ENCODE measurements at places on chromosomes 5 and 9. TPM values are rescaled to one million over a fixed set of nuclear protein-coding genes. Genes with fewer than 3 reads are reported as not detected.

DNA sequence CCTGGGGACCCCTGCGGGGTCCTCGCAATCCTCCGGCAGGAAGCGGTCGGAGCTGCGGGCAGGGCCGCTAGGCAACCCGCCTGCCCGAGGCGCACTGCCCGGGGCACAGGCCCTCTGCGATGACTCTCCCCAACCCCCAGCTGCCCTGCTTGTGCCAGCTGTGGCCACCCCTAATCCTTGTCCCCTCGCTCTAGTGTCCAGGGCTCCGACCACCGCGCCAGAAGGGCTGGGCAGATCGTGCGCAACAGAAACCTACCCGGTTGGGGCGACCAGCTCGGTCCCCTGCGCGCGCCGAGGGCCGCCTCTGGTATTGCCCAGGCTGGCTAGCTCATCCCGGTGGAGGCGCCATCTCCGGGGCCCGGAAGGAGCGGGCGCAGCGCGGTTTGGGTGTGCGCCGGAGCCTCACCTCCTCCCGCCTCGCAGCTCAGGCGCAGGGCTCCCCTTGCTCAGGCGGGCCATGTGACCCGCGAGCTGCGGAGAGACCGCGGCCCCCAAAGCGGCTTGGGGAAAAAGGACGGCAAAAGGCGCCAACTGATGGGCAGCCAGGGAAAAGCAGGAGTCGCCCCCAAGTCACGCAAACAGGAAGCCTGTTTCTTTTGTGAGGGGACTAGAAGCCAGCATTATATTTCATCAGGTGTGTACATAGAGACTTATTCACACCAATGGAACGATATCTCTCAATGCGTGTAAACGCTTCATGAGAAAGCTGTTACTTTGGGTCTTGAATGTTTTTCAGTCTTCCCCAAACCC lies 46.8 kb upstream of the RNF20 start:
- H3K36me3 ChIP-seq = no peaks in the 10 kb centered on the region
- no peak overlapping the region for H3K4me3 ChIP-seq
- H3K4me1 ChIP-seq = no peaks in the 10 kb centered on the region
- H3K27me3 ChIP-seq = peaks cover 11% of the 10 kb centered on the region
- no peak overlapping the region for H3K27ac ChIP-seq

- H3K36me3 ChIP-seq = no peaks in the 10 kb centered on the region
- H3K4me1 ChIP-seq = no peaks in the 10 kb centered on the region
- no peak for DNase-seq
- no peaks in the 10 kb centered on the region for H3K27me3 ChIP-seq
These were observed 12.4 kb upstream of the RANBP17 start for GRCh38 chr5:170849374-170849773.

DNA sequence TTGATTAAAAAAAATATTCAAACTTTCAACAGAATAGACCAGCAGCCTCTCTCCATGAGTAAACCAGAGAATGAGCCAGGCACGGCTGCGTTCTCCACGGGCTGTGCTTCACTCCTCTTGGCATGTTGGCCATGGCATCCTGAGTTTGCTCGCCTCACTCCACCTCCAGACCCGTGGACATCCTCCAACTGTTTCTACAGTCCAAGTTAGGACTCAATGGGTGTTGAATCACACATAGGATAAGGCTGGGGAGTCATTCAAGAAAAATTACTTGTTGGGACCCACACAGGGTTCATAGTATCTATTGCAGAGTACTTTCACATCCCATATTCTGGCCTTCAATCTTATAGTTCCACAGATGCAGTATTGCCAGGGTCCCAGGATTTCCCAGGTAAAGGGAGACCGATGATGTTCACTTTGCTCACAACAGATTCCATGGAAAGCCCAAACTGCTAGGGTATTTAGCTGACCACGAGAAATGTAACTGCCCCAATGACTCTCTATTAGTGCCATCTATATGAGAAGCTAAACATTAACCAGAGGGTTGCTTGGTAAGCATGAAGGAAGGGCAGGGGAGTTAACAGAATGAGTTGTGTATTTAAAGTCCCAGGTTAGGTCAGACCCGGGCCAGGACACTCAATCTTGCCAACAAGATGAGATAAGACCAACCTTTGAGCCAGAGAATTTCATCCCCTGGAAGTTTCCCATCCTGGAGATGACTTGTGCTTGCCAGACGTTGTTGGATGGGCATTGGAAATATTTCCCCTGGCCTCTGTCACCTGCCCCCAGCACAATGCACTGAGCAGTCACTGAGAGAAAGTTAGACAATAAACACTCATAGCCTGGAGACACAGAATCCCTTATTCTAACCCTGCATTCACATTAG lies 19.7 kb upstream of the GDA start:
- no peaks in the 10 kb centered on the region for H3K36me3 ChIP-seq
- H3K4me3 ChIP-seq = no peak overlapping the region
- DNase-seq = no peak
- no peaks in the 10 kb centered on the region for H3K4me1 ChIP-seq
- H3K27me3 ChIP-seq = no peaks in the 10 kb centered on the region

DNA sequence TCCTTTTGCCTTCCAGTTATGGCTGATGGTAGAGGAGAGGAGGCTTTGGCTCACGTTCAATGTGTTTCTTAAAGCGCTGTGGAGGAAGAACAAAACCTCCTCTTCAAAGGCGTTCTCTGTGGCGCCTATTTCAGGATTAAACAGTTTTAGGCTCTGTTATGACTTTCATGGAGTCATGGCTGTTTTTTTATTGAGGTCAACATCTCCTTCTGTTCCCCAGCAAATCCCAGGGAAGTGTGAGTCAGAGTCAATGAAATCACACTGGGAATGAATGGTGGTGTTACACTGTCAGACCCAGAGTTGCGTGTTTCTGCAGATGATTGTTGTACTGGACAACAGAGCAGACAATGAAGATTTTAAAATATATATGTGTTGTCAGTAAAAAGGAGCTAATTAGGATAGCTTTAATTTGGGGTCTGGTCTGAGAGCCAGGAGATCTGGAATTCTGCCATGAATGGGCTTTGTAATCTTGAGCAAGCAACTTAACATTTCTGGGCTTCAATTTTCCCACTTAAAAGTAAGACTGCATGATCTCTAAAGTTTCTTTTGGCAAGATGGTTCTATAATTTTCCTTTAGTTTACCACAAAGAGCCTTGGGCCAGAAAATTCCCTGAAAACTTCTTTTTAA lies 240.7 kb downstream of the CSNK1G3 start:
- no peaks in the 10 kb centered on the region for H3K27me3 ChIP-seq
- H3K4me3 ChIP-seq = no peak overlapping the region
- no peak overlapping the region for H3K27ac ChIP-seq
- H3K4me1 ChIP-seq = no peaks in the 10 kb centered on the region

GRCh38 chr9:76370396-76371023 lies 23.7 kb downstream of the RFK start:
- no peaks in the 10 kb centered on the region for H3K36me3 ChIP-seq
- H3K4me3 ChIP-seq = no peak overlapping the region
- H3K4me1 ChIP-seq = no peaks in the 10 kb centered on the region
- H3K27ac ChIP-seq = no peak overlapping the region

DNA sequence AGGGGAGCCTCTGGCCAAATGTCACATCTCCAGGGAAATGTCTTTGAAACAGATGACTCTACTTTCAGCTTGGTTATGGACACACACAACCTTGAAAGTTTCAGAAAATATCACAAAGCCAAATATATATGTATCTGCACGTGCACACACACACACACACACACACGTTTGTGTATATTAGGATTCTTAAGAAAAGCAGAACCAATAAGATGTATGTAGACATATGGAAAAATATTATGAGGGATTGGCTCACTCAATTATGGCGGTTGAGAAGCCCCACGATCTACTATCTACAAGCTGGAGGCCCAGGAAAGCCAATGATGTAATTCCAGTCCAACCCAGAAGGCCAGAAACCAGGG lies 194.9 kb downstream of the PALM2AKAP2 start:
- no peak overlapping the region for H3K4me3 ChIP-seq
- no peak overlapping the region for H3K27ac ChIP-seq
- DNase-seq = no peak
- H3K27me3 ChIP-seq = no peaks in the 10 kb centered on the region
- no peaks in the 10 kb centered on the region for H3K36me3 ChIP-seq

DNA sequence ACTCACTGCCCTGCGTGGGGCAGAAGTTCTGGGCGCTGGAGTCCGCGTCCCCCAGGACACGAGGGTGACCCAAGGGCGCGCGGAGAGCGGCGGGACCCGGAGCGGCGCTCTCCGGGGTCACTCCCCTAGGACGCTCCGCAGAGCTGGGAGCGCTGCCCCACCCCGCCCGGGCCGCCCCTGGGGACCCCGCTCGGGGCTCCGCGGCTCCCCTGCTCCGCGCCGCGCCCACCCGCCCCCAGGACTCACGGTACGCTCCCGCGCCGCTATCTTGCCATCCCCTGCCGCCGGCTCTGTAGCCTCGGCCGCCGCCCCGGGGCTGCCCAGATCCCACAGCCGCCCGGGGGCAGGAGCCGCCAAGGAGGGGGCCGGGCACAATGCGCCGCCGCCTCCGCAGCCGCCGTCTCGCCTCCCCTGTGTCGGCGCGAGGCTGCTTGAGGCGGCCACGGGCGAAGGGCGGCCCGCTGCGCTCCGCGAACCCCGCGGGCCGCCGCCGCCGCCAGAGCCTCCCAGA lies 303 bp downstream of the LIFR start:
- no peak overlapping the region for H3K4me3 ChIP-seq
- no peak for DNase-seq
- no peaks in the 10 kb centered on the region for H3K36me3 ChIP-seq
- H3K27ac ChIP-seq = no peak overlapping the region
- H3K27me3 ChIP-seq = peaks cover 19% of the 10 kb centered on the region

DNA sequence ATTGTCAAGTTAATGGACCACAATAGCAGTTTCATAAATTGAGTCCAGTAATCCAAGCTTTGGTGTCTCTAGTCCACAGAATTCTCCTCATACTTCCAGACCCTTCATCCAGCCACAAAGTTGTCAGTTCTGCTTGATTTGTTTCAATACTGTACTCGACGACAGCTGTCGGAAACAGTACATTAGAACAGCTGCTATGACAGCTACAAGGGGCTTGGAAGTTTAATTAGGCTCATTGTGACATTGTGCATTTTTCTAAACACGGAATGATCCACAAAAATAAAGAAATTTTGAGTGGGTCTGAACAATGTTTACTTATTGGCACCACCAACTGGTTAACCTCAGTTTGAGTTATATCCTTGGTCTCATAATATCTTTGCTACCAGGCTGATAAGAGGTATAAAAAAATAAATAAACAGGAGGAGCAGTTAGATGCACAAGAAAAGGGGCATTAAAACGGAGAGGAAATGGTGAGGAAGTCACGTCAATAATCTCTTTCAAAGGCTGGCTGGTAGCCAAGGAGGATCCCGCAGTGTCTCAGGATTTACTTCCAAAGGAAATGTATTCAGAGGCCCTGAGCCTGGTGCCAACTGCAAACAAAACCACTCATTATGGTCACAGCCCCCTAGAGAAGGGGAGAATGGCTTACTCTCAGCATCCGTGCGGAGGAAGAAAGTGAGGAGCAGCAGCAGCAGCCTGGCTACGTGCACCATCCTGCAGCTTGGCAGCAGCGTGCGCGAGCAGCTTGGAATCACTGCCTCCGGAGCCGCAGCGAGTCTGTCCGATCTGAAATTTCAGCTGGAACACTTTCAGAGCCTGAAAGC lies 933.8 kb upstream of the DMAC1 start:
- no peak overlapping the region for H3K4me3 ChIP-seq
- DNase-seq = no peak
- H3K36me3 ChIP-seq = no peaks in the 10 kb centered on the region
- H3K27me3 ChIP-seq = no peaks in the 10 kb centered on the region

The ARHGEF39 gene
- 0.57 TPM for total RNA-seq

The ANKRD33B gene
- total RNA-seq = 1.0 TPM

The CTXN3 gene
- total RNA-seq = not detected

The MORN5 gene
- not detected for total RNA-seq
